Epithelial cell of esophagus (primary cell): ENCODE measurements at places on chromosomes 2 and 18.

DNA sequence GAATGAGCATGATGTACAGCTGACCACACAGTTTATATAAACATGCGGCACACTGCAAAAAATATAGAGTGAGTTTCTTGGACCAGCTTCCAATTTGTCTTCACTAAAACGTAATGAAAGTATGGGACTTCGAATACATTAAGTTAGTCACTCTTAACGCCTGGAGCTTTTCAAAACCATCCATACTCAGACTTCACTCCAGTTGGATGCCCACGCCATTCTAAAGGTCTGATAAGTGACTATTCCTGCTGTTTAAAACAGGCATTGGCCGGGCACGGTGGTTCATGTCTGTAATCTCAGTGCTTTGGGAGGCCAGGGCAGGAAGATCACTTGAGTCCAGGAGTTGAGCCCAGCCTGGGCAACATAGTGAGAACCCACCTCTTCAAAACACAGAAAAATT lies 84.6 kb downstream of the MYL12B start:
- DNase-seq = peak; percentile 72

- DNase-seq = no peak
Observed at GRCh38 chr18:35172009-35172408, 68.8 kb upstream of the ZNF397 start.

GRCh38 chr2:239412905-239413603 lies 12.2 kb upstream of the HDAC4 start:
- no peak for DNase-seq

- DNase-seq = no peak
Observed at GRCh38 chr2:23542230-23542789, 157.3 kb downstream of the KLHL29 start.

DNA sequence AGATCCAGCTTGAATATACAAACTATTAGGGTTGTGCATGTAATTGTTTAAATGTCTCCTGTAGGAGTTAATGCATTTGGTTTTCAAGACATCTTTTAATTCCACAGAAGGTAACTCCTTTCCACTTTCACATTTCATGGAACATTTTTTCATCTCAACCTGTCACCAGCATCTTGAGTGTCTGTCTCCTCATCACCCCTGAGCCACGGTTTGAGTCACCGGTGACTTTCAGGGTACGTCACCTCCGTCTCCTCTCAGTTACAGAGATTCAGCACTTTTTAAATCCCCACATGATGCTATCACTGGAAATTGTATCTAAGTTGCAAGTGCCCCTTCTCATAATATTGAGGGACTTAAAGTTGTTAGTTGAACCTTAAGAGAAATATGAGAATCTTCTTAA lies 25.3 kb downstream of the GPR55 start:
- DNase-seq = no peak

DNA sequence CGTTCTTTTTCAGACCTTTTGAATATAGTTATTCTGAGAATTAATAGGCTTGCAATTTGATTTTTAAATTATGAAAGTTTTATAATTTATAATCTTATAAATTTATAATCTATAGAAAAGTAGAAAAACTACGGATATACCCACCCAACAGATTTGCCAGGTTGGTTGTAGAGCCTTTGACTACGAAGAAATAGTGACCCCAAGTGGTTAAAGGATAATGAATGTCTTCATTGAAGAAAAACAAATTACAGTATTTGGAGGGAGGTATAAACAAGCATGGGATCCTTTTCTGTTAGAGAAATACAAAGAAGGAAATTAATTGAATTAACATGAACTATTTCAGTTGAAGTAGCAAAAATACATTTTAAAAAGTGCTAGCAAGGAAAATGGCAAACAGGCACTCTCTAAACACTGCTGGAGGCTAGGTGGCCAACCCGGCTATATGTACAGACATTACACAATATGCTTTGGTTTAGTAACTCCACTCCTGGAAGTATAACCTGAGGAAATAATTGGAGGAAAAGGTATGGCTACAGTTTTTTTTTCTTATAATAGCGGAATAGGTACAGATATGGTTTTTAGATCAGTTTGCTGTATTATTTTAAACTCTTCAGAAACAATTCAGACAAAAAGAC lies 110.9 kb downstream of the MIB1 start:
- DNase-seq = peak; percentile 13

DNA sequence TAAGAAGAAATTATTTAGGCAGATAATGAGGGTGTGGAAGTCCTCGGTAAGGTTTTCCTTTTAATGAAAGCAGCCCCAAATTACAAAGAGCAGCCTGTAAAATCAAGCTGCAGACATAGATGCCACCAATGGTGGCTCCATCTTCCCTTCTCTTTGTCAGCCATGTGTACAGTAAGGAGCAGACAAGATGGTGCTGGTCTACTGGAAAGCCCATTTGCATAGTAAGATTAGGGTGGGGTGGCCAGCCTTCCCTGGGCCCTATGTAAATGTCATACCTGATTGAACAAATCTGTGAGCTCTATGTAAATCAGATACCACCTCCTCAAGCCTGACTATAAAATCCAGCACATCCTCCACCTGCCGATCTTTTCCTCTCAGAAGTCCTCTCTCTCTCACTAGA lies 154.4 kb upstream of the SERTAD2 start:
- no peak for DNase-seq

DNA sequence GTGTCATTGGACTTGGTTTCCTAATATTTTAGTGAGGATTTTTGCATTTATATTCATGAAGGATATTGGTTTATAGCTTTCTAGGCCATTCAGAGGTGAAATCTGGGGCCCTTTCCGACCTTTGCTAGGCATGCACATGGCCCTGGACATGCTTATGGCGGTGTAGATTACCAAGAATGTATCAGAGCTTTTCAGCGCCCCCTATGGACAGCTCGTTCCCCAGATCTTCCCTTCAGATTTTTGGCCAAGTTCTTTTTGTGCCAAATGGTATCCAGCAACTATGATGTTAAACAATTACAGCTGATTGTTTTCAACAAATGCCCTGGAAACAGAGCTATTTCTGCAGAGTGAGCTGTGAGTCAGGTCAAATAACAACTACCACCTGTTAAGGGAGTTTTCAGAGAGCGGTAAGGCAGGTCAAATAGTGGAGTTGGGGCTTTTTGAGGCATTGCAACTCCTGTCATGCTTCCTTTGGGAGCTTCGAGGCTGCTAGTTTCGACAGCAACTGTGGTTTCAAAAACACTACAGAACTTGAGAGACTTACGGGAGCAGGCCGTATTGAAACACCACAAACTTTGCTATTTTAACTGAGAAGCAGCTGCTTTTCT lies 188.3 kb downstream of the ZNF516 start:
- no peak for DNase-seq

DNA sequence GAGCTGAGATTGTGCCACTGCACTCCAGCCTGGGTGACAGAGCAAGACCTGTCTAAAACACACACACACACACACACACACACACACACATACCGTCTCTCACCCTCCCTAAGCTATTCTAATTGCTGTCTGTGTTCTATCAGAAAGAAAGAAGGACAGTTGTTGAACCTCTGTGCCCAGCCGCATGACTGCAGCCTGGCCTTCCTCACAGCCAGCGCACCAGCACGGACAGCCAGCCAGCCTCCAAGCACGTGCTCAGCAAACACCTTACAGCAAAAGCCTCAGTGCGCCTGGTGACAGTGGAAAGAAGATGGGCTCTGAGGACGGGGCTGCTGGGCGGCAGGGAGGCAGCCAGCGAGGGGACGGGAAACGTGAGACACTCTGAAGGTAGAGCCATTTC lies 58.0 kb downstream of the ZNF516 start:
- DNase-seq = no peak

DNA sequence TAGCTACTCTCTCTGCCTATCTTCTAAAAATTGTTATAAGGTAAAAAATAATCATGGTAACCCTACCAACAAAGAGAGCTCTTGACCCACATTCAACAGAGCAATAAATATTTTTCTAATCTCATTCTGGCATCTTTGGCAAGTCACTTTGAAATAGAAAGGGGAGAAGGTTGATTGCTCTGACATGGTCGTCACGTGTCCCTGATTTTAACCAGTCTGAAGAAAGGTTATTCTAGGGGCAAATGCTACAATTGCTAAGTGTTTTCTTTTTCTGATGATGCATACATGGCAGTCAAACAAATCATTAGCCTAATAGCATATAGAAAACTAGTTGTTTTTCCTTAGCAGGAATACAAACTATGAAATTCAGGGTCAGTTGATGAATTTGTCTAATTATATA lies 153.3 kb upstream of the MAP3K20 start:
- no peak for DNase-seq

- DNase-seq = no peak
Observed at GRCh38 chr2:74004212-74005182, 19.8 kb downstream of the TET3 start.

- no peak for DNase-seq
Observed at GRCh38 chr2:43345391-43345813, 119.0 kb upstream of the ZFP36L2 start.

GRCh38 chr2:172106108-172106961 lies 3.6 kb upstream of the DLX2 start:
- peak; percentile 50 for DNase-seq

DNA sequence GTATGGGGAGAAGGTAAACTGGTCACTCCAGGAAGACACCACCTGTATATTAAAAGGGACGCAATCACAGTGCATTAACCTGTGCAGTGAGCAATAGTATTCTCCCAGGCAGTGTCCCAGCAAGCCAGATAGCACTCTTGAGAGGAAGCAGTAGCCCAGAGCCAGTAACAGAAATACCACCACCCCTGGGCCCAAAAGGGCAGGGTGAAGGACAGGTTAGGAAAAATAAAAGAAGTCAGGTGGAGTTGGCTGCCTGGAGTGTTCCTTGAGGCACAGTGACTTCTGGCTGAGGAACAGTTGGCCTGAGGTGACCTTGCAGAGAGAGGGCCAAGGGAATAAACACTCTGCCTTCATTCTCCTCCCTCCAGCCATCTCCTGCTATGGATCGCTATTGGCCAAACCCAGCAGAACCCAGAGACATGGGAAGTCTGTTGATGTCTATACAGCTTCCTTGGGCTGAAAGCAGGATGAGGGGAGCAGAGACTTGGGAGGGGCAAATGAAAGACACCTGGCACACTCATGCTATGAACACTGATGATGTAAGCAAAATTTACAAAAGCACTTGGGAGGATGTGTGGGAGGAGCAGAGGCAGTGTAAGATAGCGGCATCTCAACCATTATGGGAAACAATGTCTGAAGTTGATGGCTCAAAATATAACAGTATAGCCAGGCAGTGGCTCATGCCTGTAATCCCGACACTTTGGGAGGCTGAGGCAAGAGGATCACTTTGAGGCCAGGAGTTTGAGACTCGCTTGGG lies 7.5 kb downstream of the C18orf32 start:
- no peak for DNase-seq

- peak; percentile 80 for DNase-seq
Observed at GRCh38 chr18:22868831-22869230, 64.3 kb upstream of the RBBP8 start.

DNA sequence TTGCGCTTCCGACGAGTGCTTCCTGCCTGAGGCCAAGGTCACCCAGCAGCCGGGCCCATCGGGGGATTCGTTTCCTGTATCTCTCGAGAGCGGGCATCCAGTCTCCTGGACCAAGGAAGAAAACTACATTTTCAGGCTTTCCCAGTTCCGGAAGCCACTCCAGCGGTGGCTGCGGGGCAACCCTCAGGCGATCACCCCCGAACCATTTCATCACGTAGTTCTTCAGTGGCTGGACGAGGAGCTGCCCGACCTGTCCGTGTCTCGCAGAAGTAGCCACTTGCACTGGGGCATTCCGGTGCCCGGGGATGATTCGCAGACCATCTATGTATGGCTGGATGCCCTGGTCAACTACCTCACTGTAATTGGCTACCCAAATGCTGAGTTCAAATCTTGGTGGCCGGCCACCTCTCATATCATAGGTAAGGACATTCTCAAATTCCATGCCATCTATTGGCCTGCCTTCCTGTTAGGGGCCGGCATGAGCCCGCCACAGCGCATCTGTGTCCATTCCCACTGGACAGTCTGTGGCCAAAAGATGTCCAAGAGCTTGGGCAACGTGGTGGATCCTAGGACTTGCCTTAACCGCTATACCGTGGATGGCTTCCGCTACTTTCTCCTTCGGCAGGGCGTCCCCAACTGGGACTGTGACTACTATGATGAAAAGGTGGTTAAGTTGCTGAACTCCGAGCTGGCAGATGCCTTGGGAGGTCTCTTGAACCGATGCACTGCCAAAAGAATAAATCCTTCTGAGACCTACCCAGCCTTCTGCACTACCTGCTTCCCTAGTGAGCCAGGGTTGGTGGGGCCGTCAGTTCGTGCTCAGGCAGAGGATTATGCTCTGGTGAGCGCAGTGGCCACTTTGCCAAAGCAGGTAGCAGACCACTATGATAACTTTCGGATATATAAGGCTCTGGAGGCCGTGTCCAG lies 1.0 kb downstream of the MARS2 start:
- peak; percentile 4 for DNase-seq

DNA sequence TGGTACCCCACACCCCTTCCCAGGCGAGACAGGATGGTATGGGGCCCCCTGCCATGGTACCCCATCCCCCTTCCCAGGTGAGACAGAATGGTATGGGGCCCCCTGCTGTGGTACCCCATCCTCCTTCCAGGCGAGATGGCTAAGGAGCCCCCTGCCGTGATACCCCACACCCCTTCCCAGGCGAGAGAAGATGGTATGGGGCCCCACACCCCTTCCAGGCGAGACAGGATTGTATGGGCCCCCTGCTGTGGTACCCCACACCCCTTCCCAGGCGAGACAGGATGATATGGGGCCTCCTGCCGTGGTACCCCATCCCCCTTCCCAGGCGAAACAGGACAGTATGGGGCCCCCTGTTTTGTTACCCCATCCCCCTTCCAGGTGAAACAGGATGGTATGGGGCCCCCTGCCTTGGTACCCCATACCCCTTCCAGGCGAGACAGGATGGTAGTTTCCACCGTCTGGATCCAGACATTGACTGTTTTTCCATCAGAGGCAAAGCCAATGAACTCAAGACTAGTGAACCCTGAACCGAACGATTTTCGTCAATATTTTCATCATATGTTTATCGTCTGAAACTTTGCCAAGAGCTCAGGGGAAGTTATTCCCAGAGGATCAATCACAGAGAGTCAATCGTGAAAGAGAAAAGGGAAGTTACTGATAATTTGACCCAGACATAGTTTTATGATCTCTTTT lies 75.0 kb downstream of the MYCN start:
- DNase-seq = no peak

GRCh38 chr2:110153416-110153815 lies 37.8 kb upstream of the MALL start:
- peak; percentile 36 for DNase-seq

GRCh38 chr2:172109988-172110811 lies 7.5 kb upstream of the DLX2 start:
- no peak for DNase-seq

- DNase-seq = no peak
Observed at GRCh38 chr18:8831112-8831511, 125.8 kb downstream of the MTCL1 start.

- no peak for DNase-seq
Observed at GRCh38 chr2:219512524-219513216, 1.6 kb upstream of the ASIC4 start.

DNA sequence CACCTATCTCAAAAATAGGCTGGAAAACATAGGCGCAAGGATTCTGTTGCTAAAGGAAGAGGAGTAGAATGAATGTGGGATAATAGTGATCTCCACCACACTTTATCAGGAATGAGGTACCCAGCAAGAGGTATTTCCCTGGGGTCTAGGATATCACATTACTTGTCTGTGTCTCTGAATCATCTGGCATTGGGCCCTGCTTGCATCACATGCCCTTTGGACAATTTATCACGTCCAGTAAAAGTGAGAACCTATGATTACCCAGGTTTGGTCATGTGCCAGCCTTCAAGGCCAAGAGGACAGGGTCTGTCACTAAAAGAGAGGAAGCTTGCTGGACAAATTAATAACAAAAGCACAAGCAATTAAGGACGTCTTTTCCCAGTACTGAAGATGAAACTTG lies 11.4 kb upstream of the TRAPPC8 start:
- peak; percentile 48 for DNase-seq
